ENCODE measurements at places on chromosomes 7 and 10. TPM values are rescaled to one million over a fixed set of nuclear protein-coding genes. Genes with fewer than 3 reads are reported as not detected.
A peak's percentile ranks its signal among the peaks of the same experiment; 100 is the strongest.

MKX gene
- 0.80 TPM for total RNA-seq

USP6NL gene
- 33.0 TPM for total RNA-seq

PALS2 gene
- 32.0 TPM for total RNA-seq

DNA sequence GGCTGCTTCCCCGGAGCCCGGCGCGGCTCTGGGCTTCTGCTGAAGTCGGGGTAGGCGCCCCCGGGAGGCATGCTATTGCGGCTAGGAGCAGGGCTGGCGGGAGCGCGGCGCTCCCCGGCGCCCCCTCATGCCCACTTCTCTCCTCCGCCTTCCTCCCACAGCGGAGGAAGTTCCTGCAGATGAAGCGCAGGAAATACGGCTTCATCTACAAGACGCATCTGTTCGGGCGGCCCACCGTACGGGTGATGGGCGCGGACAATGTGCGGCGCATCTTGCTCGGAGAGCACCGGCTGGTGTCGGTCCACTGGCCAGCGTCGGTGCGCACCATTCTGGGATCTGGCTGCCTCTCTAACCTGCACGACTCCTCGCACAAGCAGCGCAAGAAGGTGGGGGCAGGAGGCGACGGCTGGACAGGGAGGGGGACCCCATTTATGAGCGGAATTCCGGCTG lies 479 bp downstream of the CYP26A1 start:
- H3K36me3 ChIP-seq, result peaks cover 3% of the 10 kb centered on the region
- peak overlapping the region; percentile 73 for H3K4me3 ChIP-seq
- DNase-seq, result peak; percentile 40
- H3K4me1 ChIP-seq, result peaks cover 16% of the 10 kb centered on the region
- H3K27me3 ChIP-seq, result peaks cover 31% of the 10 kb centered on the region
- no peak overlapping the region for H3K27ac ChIP-seq

DNA sequence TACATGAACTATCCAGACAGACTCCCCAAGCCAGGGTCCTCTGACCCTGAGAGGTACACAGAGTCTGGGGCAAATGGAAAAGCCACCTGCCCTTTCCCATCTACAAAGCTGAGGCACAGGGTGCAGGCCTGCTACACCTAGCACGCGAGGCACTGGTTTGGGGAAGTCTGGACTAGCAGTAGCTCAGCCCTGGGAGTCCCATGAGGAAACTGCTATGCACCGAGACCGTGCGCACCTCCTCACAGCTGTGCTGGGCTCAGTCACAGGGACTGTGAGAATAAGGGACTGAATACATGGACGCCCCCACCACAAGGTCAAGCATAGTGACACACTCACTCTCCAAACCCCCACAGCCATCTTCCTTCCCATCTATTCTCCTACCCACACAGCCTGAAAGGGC lies 8.2 kb downstream of the MAT1A start:
- no peak for DNase-seq
- H3K27ac ChIP-seq, result no peak overlapping the region
- peaks cover 11% of the 10 kb centered on the region for H3K27me3 ChIP-seq
- no peaks in the 10 kb centered on the region for H3K36me3 ChIP-seq
- H3K4me3 ChIP-seq, result no peak overlapping the region

PNLIPRP1 gene
- total RNA-seq, result not detected

DNA sequence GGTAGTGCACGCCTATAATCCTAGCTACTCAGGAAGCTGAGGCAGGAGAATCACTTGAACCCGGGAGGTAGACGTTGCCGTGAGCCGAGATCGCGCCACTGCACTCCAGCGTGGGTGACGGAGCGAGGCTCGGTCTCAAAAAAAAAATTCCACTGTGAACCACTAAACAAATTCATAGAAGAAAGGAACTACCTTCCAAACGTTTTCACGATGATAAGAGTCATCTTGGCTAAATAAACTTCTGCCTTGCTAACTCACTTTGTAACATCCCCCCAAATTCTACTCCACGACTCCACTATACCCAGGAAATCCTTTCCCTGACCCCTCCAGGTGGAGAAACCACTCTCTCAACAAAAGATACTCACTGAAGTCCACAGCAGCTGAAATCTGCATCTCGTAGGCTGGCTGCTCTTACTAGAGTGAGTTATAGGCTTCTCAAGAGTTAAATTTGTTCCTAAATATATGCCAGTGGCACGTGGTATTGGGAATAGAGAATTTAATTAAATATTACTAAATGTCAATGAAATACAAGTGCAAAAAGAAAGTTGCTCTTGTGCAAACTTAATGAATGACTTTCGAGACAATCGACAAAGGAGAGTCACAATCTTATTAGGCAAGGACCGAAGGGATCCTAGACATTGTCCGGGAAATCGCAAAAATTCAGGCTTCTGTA lies 1.6 kb upstream of the GTF2I start:
- peaks cover 8% of the 10 kb centered on the region for H3K27me3 ChIP-seq
- peak overlapping the region; percentile 90 for H3K4me3 ChIP-seq
- DNase-seq, result no peak
- peaks cover 21% of the 10 kb centered on the region for H3K36me3 ChIP-seq
- H3K27ac ChIP-seq, result peak overlapping the region; percentile 92
- H3K4me1 ChIP-seq, result peaks cover 39% of the 10 kb centered on the region

DNA sequence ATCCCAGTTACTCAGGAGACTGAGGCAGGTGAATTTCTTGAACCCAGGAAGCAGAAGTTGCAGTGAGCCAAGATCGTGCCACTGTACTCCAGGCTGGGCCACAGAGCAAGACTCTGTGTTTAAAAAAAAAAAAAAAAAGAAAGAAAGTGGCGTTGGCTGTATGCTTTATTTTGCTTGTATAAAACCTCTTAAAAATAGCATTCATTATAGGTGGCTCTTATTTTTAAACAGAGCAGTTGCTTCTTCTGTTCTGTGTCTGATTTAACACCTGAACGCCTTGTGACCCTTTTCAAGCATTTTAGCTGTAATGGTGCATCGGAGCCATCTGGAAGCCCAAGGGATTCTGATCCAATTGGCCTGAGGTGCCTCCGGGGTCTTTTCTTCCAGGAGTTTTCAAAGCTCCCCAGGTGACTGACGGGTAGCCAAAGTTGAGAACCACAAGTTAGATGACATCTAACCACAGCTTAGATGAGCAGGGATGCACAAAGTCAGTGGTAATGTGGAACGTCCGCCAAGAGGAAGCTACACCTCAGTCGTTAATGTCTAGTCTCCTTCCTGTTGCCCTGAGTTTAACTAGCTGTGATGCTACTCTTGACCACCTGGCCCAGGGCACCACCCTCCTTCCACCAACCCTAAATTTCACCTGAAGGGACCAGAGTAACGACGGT lies 274.6 kb upstream of the KLF6 start:
- H3K4me3 ChIP-seq, result no peak overlapping the region
- no peak overlapping the region for H3K27ac ChIP-seq
- H3K4me1 ChIP-seq, result peaks cover 4% of the 10 kb centered on the region
- no peaks in the 10 kb centered on the region for H3K36me3 ChIP-seq

PDZD7 gene
- 0.54 TPM for total RNA-seq

DNA sequence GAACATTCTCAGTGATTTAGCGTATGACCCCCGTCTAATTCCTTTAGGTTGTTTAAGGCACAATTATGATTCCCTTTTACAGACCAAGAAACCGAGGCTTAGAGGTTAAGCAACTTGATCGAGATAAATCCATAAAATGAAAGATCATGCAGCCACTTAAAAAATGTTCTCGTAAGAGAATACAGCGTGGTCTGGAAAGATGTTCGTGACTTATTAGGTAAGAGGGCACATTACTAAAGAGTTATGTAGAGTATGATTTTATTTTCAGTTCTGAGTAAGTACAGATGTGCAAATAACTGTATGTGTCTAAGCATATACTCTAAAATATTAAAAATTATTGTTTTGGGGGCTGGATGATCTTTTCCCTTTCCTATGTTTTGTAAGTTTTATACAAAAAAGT lies 575.1 kb downstream of the PARD3 start:
- DNase-seq, result no peak
- peaks cover 64% of the 10 kb centered on the region for H3K4me1 ChIP-seq
- peaks cover 9% of the 10 kb centered on the region for H3K36me3 ChIP-seq
- H3K27ac ChIP-seq, result peak overlapping the region; percentile 59

C10orf90 gene
- total RNA-seq, result not detected

DNA sequence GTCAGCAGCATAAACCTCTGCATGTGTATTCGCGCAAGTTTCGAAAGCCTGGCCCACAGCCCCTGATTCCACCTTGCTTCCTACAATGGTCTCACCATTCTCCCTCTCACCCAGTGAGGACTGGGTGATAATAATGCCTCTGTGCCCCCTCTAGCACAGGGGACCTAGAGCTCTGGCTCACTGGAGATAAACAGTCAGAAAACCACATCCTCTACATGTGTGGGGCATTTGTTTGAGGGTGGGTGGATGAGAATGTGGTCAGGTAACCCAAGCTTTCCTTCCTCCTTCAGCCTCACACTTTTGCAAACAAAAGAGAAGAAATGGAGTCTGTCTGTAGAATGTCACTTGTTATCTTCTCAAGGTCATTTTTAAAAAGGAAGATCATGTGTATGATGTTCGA lies 373.5 kb downstream of the KCNMA1 start:
- H3K27me3 ChIP-seq, result no peaks in the 10 kb centered on the region
- no peak overlapping the region for H3K27ac ChIP-seq
- no peak overlapping the region for H3K4me3 ChIP-seq
- no peaks in the 10 kb centered on the region for H3K36me3 ChIP-seq
- no peak for DNase-seq

DNA sequence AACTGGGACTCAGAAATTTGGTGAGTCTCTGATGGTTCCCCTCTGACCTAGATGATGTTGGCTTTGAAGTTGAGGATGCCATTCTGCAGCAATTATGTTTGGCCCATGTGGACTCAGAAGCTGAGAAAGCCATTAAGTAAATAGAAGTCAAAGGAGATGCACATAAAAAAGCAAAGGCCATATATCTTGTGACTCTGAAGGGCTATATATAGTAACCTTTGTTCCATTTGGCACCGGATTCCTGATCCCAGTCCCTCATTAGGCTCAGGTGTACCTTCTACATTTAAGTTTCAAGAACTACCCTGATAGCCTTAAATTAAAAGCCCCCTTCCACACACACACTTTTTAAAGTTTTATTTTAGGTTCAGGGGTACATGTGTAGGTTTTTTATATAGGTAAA lies 50.0 kb upstream of the PDK4 start:
- no peak overlapping the region for H3K27ac ChIP-seq
- no peak overlapping the region for H3K4me3 ChIP-seq
- no peak for DNase-seq
- H3K27me3 ChIP-seq, result no peaks in the 10 kb centered on the region
- H3K36me3 ChIP-seq, result no peaks in the 10 kb centered on the region

ETV1 gene
- 18.2 TPM for total RNA-seq

GRCh38 chr10:21919117-21919516 lies 84.4 kb downstream of the DNAJC1 start:
- H3K27me3 ChIP-seq, result no peaks in the 10 kb centered on the region
- no peak for DNase-seq
- H3K4me3 ChIP-seq, result no peak overlapping the region
- no peak overlapping the region for H3K27ac ChIP-seq
- no peaks in the 10 kb centered on the region for H3K4me1 ChIP-seq

FANK1 gene
- total RNA-seq, result 9.4 TPM

PLAU gene
- total RNA-seq, result 19.5 TPM

EFCAB10 gene
- total RNA-seq, result 0.28 TPM

CALN1 gene
- total RNA-seq, result 1.4 TPM

- no peaks in the 10 kb centered on the region for H3K4me1 ChIP-seq
- H3K36me3 ChIP-seq, result peaks cover 12% of the 10 kb centered on the region
- peaks cover 3% of the 10 kb centered on the region for H3K27me3 ChIP-seq
- no peak overlapping the region for H3K4me3 ChIP-seq
- H3K27ac ChIP-seq, result no peak overlapping the region
- DNase-seq, result no peak
Measured at GRCh38 chr10:45488365-45488764, 114.3 kb downstream of the ALOX5 start.

DNA sequence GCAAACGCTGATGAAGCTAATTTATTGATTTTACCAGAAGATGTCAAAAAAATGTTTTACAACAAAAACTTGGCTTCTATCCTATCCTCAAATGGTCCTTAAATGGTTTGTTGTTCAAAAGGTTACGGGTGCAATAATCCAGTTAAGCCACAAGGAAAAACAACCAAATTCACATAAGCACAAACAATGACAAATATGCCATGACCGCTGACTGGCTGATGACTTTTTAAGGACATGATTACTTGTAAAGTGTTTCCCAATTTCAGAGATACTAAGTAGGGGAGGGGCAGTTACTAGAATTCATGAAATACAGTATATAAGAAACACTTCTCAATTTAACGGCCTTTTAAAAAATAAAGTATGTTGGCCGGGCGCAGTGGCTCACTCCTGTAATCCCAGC lies 28.8 kb downstream of the ABI1 start:
- no peak for DNase-seq
- H3K27ac ChIP-seq, result no peak overlapping the region
- H3K4me3 ChIP-seq, result no peak overlapping the region
- peaks cover 6% of the 10 kb centered on the region for H3K4me1 ChIP-seq
- no peaks in the 10 kb centered on the region for H3K27me3 ChIP-seq
- peaks cover 2% of the 10 kb centered on the region for H3K36me3 ChIP-seq

DNA sequence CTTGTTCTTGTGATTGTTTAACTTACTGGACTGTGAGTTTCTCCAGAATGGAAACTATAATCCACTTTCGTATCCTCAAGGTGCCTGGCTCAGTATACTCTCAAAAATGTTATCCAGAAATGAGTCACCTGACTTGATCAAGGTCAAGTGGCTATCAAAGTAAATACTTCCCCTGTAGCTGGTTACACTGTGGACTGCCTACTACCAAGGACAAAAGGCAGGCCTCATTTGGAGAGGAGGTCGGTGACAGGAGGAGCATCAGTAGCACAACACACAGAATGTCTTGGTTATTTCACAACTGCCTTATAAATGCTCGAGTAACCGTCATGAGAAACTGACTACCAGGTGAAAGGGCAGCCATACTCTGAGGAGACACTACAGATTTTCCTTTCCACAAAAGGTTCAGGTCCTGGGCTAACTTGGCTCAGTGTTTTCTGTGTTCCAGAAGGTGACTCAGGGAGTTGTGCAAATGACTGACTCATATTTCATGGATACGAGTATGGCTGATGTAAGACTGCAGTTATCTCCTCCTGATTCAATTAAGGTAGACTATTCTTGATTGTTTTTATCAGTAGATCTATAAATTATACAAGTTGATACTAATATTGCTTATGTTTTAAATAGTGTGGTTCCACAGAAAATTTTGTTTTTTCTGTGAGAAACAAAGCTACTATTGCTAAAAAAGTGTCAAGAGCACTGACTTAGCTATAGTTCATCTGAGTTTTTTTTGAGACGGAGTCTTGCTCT lies 4.2 kb upstream of the CCNY start:
- H3K36me3 ChIP-seq, result peaks cover 14% of the 10 kb centered on the region
- H3K27me3 ChIP-seq, result peaks cover 4% of the 10 kb centered on the region
- peaks cover 33% of the 10 kb centered on the region for H3K4me1 ChIP-seq

- no peaks in the 10 kb centered on the region for H3K36me3 ChIP-seq
- no peak for DNase-seq
- H3K4me1 ChIP-seq, result no peaks in the 10 kb centered on the region
- no peak overlapping the region for H3K4me3 ChIP-seq
Measured at GRCh38 chr7:93165447-93165846, 17.3 kb upstream of the SAMD9L start.

LRRC4 gene
- 297 TPM for total RNA-seq

DNA sequence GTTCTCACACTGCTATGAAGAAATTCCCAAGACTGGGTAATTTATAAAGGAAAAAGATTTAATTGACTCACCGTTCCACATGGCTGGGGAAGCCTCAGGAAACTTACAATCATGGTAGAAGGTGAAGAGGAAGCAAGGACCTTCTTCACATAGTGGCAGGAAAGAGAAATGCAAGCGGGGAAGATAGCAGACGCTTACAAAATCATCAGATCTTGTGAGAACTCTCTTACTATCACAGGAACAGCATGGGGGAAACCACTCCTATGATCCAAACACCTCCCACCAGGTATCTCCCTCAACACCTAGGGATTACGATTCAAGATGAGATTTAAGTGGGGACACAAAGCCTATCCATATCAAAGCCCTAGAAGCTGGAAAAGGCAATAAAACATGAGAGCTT lies 130.8 kb downstream of the MDFIC start:
- no peaks in the 10 kb centered on the region for H3K4me1 ChIP-seq
- no peak overlapping the region for H3K4me3 ChIP-seq
- H3K36me3 ChIP-seq, result no peaks in the 10 kb centered on the region
- peaks cover 2% of the 10 kb centered on the region for H3K27me3 ChIP-seq
- H3K27ac ChIP-seq, result no peak overlapping the region
- DNase-seq, result no peak
